Body of pancreas (tissue), 4 donors: ENCODE measurements at places on chromosomes 5 and 9. TPM values are rescaled to one million over a fixed set of nuclear protein-coding genes. Genes with fewer than 3 reads are reported as not detected.

- no peak for DNase-seq
These were observed 97.8 kb upstream of the CPLX2 start for GRCh38 chr5:175773534-175774070.

DNA sequence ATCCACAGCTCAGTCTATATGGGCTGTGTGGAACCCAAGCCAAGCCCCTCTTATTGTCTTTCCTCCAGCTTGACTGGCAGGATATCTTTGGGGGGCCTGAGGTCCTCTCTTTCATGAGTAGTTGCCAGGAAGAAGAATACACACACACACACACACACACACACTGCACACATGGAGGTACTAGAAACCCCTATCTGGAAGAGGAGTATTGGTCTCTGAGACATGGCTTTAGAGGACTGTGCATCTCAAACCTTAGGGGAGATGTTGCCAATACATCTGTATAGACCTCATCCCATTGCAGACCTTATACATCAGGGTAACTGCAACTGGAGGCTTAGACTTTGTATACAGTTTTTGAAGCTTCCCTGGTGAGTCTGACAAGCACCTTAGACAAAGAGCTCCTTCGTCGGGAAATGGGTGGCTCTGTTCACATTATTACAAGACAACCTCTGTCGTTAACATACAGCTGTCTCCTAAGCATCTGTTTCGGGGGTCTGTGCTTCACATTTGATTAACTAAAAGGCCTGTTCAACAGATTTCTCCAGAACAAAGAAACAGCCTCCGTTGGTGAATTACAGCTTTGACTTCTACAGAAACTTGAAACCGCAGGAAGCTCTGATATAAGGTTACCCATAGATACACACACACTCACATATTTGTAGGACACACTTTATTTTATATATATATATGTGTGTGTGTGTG lies 5.5 kb upstream of the ENTREP1 start:
- no peak for DNase-seq

DNA sequence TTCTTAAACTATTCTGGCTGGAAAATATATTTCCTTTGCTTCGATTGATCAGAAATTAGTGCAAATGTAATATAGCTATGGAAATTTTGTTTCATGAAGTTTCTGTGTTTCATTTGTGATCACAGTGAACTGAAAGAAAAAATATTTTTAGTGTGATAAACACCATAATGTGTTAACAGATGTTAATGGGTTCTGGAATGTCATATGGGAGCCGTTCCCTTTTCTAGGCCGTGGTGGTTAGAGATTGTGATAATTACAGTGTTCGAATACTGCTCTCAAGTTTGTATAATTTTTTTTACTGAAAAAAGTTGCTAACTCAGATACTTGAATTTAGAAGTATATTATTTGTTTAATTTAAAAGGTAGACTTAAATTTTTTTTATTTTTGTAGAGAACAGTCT lies 19.3 kb downstream of the GAPVD1 start:
- no peak for DNase-seq

DNA sequence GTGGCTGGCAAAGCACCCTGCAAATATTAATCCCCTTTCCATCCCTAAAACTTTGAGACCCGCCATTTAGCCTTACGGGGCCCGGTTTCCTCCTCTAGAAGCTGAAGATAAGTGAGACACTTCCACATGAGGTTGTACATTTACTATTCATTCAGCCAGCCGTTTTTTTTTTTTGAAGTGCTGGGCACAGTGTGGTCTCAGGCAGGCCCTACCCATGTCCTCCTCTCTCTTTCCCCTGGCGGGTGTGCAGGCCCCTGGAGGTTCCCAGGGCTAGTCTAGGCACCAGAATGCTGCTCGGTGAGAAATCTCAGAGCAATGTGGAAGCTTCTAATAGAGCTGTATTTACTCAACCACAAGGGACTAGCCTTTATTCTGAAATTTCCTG lies 107.4 kb upstream of the LARP1 start:
- DNase-seq: no peak

DNA sequence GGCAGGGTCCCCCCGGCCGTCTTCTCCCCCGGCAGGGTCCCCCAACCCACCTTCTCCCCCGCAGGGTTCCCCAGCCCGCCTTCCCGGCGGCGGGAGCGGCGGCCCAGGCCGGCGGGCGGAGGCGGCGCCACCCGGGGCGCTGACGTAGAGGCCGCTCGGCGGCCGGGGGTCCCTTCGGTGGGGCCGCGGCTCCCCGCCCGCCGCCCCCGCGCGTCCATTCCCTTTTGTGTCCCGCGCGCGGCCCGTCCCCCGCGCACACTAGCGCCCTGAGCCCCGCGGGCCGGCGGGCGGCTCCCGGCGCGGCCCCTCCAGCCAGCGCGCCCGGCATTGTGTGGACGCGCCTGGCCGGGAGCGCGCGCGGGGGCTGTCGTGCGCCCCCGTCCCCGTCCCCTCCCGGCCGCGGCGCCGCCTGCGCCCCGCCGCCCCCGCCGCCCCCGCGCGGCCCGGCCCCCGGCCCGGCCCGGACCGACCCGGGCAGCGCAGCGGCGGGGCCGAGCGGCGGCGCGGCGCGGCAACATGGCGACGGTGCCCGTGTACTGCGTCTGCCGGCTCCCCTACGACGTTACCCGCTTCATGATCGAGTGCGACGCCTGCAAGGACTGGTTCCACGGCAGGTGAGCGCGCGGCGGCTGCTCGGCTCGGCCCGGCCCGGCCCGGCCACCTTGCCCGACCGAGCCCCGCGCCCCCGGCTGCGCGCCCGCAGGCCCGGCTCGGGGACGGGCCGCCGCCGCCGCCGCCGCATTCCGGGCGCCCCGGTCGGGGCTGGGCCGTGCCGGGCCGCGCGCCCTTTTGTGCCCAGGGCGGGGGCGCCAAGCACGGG lies at the start of gene PHF2:
PHF2 (plus strand) TSS at position 327 of the 820 bp plus-strand sequence; CDS start at position 517, 190 bp downstream.
- DNase-seq: no peak

- DNase-seq: no peak
These were observed 439.9 kb downstream of the GADD45G start for GRCh38 chr9:90044710-90045151.

GRCh38 chr5:147216552-147217154 lies 18.2 kb upstream of the STK32A start:
- no peak for DNase-seq

Gene AUH
- total RNA-seq: 47.7 TPM

Gene PCDHB4
- 1.6 TPM for total RNA-seq

Gene C5
- 16.1 TPM for total RNA-seq
